ENCODE measurements at places on chromosomes 3 and 15.

- no peak for DNase-seq
Measured at GRCh38 chr3:97954228-97954827, 17.9 kb downstream of the RIOX2 start.

- peak; percentile 13 for DNase-seq
Measured at GRCh38 chr3:128322030-128323022, 144.4 kb downstream of the DNAJB8 start.

- DNase-seq = no peak
Measured at GRCh38 chr3:73296859-73297258, 235.4 kb downstream of the EBLN2 start.

GRCh38 chr15:32957219-32957618 lies 237.3 kb downstream of the FMN1 start:
- no peak for DNase-seq

GRCh38 chr3:89740881-89741177 lies 633.4 kb downstream of the EPHA3 start:
- peak; percentile 77 for DNase-seq

DNA sequence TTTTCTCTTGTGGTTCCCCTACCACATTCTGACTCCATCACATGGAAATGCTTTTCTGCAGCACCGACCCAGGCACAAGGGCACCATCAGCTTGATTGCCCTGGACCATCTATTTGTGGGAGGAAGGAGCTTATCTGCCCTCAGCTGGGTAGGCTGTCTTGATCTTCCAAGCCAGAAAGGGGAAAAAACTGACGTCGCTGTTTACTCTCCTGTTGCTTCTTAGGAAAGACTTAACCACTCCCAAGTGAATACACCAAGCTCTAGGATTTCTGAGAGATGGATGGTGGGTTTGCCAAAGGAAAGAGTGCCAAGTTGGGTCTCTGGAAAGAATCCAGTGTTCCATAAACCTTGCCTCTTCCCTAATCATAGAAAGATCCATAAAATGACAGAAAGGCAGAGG lies 4.0 kb downstream of the TNFAIP8L3 start:
- DNase-seq = no peak
